ENCODE measurements at places on chromosomes 1 and 21.

- no peak for DNase-seq
These were observed 113.4 kb upstream of the RAB4A start for GRCh38 chr1:229157480-229157879.

DNA sequence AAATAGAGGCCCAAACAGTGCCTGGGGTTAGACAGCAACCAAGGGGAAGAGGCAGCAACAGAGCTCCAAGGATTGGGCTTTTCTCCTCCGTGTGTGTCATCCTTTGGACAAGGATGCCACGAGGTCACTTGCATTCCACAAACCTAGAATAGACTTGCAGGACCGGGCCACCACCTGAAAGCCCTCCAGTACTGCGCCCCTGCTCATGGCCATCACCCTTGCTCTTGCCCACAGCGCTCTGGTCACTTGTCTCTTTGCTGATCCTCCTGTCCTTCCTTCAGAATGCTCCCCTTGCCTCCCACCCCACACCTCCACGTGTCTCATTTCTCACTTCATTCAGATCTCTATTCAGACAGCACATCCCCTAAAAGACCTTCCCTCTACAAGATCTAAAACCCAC lies 247.4 kb downstream of the MATN1 start:
- DNase-seq: no peak

DNA sequence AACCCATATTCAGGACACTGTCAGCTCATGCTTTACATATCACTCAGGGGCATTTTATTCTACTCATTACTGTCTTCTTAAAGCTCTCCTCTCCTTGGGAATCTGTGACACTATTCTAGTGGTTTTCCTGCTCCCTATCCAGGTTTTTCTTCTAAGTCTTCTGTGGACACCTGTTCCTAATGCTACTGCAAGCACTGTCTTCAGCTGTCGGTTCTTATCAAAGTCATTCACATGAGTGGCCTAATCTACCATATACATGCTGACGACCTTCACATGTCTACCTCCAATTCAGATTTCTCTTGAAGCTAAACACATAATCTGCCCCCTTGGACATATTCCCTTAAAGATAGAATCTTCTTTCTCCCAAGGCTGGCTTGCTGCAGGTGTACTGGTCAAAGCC lies 39.8 kb upstream of the PRRX1 start:
- no peak for DNase-seq

DNA sequence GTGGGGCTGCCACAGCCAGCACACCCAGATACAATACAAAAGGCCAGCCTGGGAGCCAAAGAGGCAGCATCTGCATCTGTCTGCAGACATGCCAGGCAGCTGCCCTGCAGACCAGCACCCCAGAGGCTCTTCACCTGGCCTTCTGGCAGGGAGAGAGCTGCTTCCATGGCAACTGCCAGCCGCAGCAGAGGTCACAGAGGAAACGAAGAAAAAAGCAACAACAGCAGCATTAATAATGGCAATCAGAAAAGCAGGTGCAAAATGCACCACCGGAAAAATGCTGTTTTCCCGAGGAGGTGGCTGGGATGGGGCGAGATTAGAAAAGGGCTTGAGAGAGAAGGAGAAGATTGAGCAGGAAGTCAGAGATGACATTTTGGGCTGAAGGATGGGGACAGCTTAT lies 309.5 kb downstream of the PCP4 start:
- no peak for DNase-seq

GRCh38 chr21:26115899-26116298 lies 54.7 kb downstream of the APP start:
- no peak for DNase-seq

DNA sequence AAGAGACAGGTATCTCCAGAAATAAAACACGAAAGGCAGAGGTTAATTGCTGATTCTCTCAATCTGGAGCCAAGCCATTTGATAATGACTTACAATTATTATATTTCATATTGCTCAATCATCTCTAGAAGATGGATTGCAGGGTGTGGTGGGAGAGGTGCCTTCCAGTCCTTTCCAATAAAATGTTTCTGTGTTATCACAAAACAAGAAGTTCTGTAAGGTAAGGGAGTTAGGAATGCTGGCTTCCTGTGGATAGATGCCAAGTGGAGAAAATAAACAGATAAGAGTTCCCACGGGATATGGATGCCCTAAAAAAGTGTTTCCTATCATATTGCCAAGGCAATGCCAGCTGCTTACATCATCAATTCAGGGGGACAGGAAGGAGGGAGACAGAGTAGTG lies 7.2 kb upstream of the CCN1 start:
- no peak for DNase-seq

- DNase-seq: peak; percentile 94
These were observed 382 bp upstream of the RASAL2 start for GRCh38 chr1:178093494-178093950.

GRCh38 chr1:219299420-219299819 lies 125.7 kb downstream of the LYPLAL1 start:
- DNase-seq: no peak

DNA sequence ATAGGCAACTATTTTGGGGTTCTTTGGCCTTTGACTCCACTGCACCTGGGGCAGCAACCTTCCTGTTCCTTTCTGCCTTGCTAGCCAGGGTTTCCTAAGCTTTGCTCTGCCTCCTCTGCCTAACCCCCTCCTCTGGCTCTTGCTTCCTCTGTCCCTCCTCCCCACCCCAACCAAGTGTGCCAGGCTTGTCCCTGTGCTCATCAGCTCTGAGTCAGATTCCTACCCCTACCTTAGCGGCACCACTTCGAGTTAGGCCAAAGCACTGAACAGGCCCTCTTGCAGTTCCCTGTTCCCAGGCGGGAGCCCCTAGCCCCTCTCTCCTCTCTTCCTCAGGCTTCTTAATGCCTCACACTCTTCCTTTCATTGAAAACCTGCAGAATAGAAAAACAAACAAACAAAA lies 74.8 kb upstream of the HAO2 start:
- DNase-seq: no peak

- DNase-seq: no peak
These were observed 5.3 kb downstream of the C1orf115 start for GRCh38 chr1:220695426-220695825.

- no peak for DNase-seq
These were observed 757.3 kb downstream of the LTN1 start for GRCh38 chr21:28235169-28235895.

DNA sequence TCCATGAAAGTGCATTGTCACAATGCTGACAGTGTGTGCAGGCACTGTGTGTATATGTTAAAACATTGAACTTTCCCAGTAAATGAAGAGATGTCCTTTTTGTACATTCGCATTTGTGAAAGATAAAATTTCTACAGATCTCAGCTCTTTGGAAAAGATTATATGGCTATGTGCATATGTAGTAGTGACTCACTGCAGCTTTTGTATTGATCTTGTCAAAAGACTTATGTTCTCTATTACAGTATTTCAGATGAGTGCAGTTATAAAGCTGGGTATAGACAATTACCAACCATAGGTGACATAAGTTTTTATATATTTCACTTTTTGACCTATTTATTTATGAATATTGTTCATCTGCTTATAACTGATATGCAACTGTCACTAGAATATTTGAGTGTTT lies 212.6 kb downstream of the COL24A1 start:
- no peak for DNase-seq

- DNase-seq: no peak
These were observed 63.1 kb downstream of the MTR start for GRCh38 chr1:236858165-236858564.

GRCh38 chr1:41898191-41898713 lies 20.5 kb downstream of the HIVEP3 start:
- peak; percentile 29 for DNase-seq

DNA sequence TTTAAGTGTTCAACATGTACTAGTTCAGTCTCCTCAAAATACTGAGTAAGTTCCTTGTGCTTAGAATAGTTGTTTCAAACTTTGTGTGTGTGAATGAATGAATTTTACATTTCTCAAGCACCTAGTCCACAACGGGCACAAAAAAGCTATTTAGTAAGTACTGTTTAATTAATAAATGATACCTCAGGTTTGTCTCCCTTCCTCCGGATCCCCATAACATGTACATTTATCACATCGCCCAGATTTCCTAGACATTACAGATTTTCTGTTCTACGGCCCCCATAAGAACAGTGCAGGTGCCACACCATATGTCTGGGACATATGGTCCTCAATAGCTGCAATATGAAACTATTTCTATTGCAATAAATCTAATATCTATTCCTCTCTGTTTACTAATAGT lies 1.3 kb upstream of the TTF2 start:
- DNase-seq: no peak

DNA sequence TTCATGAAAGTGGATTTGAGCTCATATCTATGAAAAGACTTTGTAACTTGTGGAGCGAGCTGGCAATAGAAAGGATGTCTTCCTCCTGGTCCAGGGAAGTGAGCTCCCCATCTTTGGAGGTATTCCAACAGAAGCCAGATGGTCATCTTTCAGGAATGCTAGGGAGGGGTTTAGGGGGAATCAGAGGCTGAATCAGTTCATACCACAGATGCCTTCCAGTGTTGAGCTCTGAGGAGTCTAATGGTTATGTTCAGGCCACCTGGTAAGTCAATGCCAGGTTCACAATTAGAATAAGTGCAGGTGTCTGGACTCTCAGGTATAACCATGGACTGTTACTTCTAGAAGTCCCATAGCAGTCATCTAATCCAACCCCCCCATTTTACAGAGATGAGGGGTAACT lies 119.1 kb downstream of the ACTL8 start:
- peak; percentile 88 for DNase-seq
